Stimulated activated CD4-positive, alpha-beta T cell treated with anti-CD3 and anti-CD28 coated beads, Interleukin-1b, Interleukin-23, amount 100 ng/mL, for 48 hours (primary cell): ENCODE measurements at places on chromosomes 7 and 10.

DNA sequence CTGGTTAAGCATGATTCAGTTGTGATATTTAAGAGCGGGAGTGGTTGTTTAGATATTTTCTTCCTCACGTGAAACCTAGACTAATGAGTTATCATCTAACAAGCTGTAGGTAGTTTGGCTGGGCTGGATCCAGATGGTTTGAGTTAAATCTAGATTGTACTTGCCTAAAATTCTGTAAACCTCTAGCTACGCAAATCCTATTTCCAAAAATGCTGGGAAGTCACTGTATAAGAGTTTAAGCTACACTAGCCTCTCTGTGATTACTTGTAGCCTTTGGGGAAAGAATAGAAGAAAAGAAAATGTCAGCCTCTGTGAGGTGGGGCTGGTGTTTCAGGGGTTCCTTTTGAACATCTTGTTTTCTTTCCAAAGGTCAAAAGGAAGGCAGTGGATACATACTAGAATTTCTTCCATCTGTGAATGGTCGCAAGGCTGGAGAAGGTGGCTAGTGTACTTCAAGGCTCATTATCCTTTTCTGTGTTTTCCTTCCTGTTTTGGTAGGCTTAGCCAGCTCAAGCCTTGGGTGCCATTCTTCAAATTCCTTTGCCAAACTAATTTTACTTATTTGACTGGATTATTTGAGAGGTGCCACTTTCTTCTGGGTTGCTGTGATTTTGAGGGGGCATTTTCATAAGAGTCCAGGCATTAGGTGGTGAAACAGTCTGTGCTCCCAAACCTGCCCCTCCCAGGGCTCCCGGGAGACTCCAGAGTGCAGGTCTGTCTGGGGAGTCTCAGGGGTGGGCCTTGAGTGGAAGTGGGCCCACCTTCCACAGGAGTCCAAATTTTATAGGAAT is 5.2 kb upstream of the EN2 start:
- no peak for DNase-seq

GRCh38 chr10:126398383-126398743 is 10.1 kb upstream of the ADAM12 start:
- no peak for DNase-seq

DNA sequence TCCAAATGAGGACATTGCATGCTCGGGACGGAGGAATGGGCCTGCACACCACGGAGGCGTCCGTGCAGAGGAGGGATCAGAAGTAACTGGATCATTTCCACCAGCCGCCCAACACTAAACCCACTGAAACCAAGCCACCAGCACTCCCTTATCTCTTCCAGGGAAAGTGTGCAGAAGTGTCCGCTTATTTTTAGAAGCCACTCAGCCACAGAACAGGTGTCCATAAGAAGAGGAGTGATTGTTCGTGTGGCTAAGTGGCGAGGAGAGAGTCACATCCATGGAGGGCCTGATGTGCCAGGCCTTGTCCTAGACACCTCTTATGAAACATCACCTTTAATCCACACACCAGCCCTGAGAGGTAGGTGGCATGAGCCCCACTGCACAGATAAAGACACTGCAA is 407.9 kb upstream of the NPVF start:
- no peak for DNase-seq

DNA sequence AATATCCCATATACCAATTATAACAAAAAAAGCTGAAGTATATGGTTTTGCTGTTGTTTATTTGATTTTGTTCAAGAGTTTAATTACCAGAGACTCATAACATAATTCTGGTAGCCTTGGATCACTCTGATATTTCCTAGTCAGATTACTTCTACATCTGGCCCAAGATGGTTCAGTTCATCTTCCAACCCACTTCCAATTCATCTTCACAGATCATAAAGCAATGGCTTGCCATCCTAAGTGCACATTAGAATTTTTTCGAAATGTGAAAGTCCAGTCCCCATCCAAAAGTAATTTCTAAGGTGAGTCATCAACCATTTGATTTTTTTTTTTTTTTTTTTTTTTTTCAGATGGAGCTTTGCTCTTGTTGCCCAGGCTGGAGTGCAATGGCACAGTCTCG is 8.0 kb upstream of the HIBADH start:
- DNase-seq: no peak

- DNase-seq: no peak
These were observed 365.0 kb downstream of the KIF20B start for GRCh38 chr10:90066435-90066834.

DNA sequence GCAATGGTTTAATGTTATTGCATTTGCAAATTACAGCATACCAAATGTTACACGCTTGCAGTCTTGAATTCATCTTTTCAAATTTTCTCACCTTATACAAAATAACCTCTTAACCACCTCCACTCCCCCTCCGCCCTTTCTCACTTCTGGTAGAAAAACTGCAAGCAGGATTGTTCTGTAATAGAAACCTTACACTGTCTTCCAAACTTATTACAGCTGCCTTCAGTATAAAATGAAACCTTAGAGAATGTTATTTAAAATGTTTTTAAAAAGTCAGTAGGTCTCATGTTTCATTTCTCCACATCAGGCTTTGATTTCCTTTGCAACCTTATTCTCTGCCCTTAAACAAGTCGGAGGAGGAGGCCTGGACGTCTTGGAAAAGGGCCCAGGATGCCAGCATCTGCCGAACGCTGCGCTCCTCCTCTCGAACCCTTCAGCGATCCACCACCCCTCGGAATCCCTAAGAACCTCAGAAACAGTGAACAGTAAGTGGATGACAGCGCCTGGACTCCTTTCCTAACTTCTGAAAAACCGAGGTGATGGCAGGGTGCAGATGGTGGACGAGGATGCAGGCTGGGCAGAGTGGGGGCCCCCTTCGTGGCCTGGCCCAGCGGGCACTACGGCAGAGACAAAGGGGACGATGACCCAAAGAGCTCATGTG is 74.0 kb downstream of the FGFR2 start:
- DNase-seq: no peak

- DNase-seq: no peak
These were observed 47.0 kb upstream of the MPP7 start for GRCh38 chr10:28349892-28350291.

GRCh38 chr10:5510281-5511072 is 11.1 kb upstream of the CALML5 start:
- no peak for DNase-seq

GRCh38 chr7:122143376-122143750 is 686 bp downstream of the AASS start:
- DNase-seq: no peak

GRCh38 chr7:45624392-45624760 is 50.2 kb downstream of the ADCY1 start:
- no peak for DNase-seq

DNA sequence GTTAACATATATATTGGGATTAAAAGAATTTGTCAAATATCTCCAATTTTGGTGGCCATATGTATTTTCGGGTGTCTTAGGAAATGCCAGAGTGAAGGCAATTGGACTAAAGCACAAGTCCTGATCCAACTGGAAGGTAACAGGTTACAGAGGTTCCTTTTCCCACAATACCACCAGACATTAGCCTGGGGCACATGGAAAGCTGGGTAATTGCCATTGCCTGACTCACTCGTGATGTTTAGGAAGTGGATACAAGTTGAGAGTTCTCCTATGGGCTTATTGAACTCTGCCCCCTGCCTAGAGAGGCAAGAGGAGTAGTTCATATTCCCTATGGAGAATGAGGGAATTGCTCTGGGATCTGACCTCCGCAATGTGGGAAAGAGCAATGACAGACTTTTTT is 5.7 kb downstream of the DNAH11 start:
- DNase-seq: no peak
